ENCODE measurements at places on chromosomes 11 and 22.

DNA sequence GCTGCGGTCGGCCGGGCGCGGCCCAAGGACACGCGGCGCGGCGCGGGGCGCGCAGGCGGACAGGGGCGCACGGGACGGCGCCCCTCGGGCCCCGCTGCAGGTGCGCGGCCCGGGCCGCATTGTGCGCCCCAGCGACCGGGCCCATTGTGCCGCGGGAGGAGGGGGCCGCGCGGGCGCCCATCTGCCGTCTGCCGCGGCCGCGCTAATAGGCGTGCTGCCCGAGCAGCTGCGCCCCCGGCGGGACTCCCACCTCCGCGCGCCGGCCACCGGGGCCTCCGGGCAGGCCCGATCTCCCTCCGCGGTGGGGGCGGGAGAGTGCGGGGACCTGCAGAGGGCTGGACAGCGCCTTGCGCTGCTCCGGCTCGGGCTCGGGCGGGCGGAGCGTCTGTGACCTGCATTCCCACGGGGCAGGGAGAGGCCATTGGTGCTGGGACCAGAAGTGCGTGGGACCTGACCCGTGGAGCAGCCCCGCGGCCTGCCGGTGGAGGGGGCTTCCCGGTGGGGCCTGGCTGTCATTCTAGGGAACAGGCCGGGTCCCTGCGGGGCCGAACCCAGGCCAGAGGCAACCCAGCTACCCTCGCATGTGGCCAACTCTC, 933 bp downstream of the BRSK2 start:
- peak; percentile 41 for DNase-seq

DNA sequence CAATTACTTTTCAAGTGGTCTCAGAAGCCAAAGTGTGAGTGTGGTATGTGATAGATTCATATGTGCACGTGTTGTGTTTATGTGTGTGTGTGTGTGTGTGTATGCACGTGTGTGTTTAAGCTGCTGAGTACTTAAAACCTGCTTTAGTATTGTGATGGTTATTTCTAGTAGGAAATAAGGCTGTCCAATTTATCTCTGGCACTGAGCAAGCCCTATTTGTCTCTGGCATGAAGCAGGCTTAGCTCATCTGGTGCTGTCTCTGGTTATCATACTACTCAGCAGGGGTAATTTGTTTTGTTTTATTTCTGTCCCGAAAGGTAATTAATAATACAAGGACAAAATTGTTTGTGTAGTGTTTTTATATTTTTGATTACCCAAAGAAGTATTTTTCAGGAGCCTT, 333.7 kb downstream of the FAT3 start:
- DNase-seq, result no peak

GRCh38 chr22:30197389-30197788, 49.2 kb downstream of the LIF start:
- DNase-seq, result no peak

- peak; percentile 84 for DNase-seq
Observed at GRCh38 chr11:27012234-27012921, 18.5 kb downstream of the FIBIN start.

All from mesendoderm (in vitro differentiated cells).